Right renal cortex interstitium (tissue), 3 donors: ENCODE measurements at places on chromosomes 11 and 22.
A peak's percentile ranks its signal among the peaks of the same experiment; 100 is the strongest.

DNA sequence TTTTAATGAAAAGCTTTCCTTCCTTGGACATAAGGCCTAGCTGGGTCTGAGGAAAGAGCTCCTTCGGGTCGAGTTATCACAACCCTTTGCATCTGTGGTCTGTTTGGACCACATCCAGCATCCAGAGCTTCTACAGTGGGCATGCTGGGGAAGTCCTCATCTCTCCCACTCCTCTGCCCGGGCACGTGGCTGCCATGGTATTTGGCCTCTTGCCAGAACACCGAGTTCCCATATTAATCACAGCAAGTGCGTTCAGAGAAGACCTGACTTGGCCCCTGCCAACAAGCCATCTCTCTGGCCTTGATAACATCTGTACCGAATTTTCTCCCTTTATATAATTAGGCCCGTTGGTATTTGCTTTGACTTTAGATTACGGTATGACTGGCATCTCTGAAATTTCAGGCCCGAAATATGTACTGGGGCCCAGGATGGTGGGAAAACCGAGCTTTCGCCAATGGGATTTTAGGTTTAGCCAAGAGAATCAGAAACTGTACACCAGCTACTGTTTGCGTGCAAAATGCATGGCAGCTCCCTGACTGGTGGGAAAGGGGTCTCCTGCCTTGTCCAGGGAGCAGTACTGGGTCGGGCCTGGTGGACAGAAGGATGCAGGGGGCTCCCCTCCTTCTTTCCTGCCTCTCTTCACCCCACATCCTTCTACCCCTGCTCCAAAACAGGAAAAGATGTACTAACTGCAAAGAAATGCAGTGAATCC lies 90.0 kb downstream of the MICAL2 start:
- no peak for DNase-seq

- no peak for DNase-seq
Observed at GRCh38 chr11:71178076-71178475, 74.3 kb downstream of the SHANK2 start.

GRCh38 chr11:74725701-74726100 lies 5.5 kb downstream of the CHRDL2 start:
- DNase-seq: no peak

- peak; percentile 35 for DNase-seq
Observed at GRCh38 chr11:116357784-116358544, 414.8 kb downstream of the BUD13 start.

GRCh38 chr11:79940974-79941735 lies 500.3 kb upstream of the TENM4 start:
- no peak for DNase-seq

GRCh38 chr11:45076761-45077160 lies 69.7 kb upstream of the PRDM11 start:
- DNase-seq: no peak

GRCh38 chr11:8754241-8754640 lies 71.6 kb downstream of the RPL27A start:
- no peak for DNase-seq

DNA sequence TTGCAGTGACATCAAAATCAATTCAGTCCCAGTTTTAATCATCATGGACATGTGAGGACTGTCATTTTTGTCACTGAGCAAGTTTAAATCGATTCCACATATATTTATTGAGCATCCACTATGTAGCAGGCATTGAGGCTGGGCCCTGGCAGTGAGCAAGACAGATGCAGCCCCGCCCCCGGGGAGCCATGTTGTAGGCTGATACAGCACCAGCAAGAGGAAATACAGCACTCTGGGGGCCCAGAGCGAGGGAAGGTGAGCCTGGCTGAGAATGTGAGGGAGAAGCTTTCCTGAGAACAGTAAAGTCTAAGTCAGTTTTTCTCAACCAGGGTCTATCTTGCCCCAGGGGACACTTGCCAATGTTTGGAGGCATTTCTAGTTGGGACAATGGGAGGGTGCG lies 108.6 kb upstream of the ASPHD2 start:
- DNase-seq: no peak

DNA sequence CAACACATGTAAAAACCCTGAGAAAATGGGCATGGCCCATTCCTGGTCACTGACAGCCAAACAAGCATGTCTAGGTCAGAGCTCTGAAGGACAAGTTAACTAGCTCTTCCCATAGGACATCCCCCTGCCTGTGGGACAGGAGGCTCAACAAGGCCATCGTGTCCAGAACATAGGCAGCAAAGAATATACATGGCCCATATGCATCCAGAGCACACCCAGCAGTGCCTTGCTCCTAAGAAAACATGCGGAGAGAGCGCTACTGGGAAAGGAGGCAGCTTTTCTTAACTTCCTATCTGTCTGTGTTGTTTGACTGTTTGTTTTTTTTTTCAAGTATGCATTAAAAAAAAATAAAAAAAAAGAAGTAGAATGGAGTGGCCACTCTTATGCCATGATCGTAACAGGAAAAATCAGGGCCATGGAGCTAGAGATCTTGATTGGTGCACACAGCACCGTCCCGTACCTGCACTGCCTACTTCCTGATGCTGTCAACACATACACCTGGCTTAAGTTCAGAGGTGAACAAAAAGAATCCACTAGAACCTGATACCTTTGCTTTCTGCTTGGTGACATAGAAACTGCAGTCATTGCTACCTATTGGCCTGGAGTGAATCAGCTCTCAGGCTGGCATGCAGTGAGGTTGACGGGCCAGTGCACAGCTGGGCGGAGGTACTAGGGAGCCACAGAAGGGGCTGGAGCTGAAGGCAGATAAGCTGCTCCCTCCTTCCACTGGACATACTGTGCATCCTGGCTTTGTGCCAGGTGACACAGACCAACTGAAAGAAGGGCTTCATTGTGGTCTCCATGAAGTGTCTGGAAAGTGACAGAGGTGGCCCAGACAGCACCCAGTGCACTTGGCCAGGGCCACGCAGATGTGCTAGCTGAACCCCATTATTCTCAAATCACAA lies 11.9 kb downstream of the UFD1 start:
- no peak for DNase-seq

- no peak for DNase-seq
Observed at GRCh38 chr22:30362651-30363281, 6.0 kb downstream of the CCDC157 start.

DNA sequence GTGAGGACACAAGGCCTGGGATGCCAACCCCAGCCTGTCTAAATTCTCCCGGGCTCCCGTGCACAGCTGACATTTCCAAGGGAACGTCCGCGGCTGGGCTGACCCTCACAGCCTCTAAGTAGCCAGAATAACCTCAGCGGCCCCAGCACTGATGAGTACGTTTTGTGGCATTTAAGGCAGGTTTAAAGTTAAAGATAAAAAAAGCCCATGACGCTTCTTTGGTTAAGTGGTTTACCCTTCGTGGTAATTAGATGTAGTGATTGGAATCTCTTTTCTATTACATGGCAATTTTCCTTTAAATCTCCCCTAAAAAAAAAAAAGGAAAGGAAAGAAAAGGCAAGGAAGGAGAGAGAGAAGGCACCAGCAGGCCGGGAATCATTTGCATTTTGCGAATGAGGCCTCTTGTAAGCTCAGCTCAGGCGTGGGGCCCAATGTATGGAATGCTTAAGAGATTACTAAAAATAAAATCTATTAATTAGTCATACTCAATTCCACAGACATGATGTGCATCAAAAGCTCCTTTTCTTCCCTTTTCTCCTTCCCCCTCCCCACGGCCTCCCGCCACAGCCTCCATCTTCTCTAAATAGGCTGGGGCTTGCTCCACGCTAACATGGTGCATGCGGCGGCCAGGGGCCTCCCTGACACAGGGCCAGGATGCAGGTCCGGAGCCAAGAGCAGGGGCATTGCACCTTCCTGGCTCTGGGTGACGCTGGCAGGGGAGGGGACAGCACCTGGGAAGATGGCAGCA lies 44.1 kb downstream of the MACROD1 start:
- no peak for DNase-seq
